ENCODE measurements at places on chromosomes 1 and 21.

DNA sequence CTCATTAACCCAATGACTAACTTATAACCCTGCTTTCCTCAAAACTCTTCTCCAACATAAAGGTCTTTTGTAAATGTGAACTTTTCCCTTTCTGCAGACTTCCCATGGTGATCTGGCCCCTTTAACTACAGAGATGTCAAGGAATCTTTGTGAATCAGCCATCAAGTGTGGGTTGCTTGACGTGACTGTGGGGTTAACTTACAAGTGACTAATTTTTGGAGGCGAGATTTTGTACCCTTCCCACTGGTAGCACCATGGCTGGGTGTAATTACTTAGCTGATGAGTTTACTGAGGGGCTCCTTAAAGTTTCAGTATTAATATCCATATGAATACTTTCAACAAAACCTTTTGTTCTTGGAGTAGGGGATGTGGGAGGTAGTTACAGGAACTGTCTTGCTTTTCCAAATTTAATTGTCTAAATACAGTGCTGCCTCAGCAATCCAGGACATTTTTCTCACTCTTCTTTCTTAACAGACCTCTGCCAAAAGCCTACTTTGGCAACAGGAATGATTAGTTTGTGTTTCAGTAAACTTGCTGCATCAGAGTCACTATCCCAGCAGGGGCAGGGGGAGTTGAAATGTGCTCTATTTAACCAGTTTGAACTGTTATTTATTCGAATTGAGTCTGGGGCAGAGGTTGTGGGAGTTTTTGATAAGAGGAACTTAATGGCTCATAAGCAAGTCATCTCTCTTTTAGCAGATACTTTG lies 217.3 kb upstream of the FGGY start:
- DNase-seq = no peak

GRCh38 chr1:242427519-242427918 lies 97.0 kb downstream of the PLD5 start:
- no peak for DNase-seq

DNA sequence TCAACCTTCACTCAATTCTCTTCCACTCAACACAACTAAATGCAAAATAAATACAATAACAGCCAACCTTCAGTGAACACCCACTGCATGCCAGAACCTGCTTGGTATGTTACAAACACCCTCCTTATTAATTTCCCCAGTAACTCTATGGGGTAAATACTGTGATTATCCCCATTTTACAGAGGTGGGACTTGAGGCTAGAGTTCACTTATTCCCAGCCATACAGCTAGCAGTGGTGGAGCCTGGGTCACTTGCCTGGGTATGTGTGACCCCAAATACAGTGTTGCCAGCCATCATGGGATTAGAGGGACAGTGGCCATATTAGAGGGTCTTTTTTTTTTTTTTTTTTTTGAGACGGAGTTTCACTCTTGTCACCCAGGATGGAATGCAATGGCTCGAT lies 1.6 kb downstream of the CPLANE2 start:
- no peak for DNase-seq

DNA sequence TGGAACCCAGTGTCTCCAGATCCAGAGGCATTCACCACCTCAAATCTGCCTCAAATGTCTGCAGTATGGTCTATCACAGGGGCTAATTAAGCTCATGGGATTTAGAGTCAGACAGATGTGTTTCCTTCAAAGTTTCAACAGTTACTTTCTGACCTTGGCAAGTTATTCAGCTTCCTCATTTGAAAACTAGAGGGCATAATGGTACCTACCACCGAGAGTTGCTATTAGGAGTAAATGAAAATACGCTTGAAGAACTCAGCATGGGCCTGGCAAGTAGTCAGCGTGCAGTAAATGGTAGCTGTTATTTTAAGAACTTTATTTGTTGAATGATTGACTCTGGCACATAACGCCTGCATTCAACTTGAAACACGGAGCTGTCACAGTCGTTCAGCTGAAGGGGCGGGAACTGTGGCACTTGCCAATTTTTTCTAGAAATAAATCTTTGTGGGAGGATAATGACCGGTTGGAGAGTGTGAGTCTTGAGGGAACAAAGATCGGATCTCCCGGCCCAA lies 1.2 kb upstream of the CAP1 start:
- no peak for DNase-seq

DNA sequence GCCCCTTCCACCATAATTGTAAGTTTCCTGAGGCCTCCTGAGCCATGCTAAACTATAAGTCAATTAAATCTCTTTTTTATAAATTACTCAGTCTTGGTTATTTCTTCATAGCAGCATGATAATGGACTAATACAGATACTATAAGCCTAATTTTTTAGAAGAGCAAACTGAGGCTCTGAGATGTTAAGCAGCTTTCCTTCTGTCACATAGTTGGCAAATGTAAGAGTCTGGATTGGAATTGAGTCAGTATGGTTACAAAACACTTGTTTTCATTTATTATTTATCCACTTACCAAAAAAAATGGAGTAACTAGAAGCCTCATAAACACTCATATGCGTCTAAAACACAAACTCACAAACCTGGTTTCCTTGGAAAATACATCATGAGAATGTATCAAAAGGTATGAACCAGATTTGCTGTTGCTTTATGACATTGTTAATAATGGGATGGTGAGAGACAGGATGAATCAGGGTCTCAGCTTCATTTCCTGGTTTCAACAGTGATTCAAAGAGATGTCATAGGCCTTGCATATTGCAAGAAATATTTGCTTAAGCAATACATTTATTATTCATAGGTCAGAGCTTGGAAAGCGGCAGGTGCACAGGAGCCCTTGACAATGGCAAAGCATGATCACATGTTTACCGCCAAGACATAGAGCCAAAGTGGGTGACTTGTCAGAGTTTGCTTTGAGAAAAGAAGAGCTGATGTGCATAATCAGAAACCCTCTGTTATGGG lies 221.5 kb downstream of the GRIK1 start:
- no peak for DNase-seq

- no peak for DNase-seq
Measured at GRCh38 chr1:31675161-31675560, 28.7 kb downstream of the COL16A1 start.

DNA sequence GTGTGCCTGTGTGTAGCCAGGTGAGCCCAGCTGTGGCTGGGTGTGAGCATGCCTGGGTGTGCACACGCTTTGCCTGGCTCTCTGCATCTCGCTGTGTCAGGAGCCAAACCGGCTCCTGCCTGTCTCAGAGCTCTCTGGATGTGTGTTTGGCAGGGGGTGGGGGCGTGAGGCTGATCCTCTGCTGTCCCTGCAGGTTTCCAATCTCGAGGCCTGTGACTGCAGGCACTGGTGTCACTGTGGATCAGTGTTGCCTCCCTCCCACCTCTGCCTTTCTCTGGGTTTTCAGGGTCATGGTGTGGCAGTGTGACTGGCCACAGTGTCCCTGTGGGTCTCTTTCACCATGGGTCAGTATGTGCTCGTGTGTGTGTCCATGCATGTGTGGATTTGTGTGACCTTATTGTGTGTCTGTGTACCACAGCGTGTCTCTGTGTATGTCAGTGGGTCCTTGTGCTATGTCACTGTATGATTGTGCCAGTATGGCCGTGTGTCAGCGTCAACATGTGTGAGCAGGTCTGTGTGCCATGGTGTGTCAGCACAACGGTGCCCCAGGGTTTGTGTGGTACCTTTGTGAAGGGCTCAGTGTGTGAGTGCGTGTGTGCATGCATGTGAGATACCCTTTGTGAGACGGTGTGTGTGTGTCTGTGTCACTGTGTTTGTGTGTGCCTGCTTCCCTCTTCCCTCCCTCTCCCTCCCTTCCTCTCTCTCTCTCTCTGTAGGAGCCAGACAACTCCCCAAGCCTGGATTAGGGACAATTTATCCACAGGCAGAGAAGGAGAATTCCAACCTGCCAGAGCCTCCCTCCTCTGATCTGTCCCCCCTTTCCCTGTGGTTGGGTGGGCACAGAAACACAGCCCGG lies 43.4 kb downstream of the AHDC1 start:
- no peak for DNase-seq

- DNase-seq = no peak
Measured at GRCh38 chr1:64963466-64963865, 2.9 kb downstream of the JAK1 start.

- DNase-seq = peak; percentile 82
Measured at GRCh38 chr1:110390096-110390495, 730 bp downstream of the SLC16A4 start.
